ENCODE measurements at places on chromosomes 2 and 18. TPM values are rescaled to one million over a fixed set of nuclear protein-coding genes. Genes with fewer than 3 reads are reported as not detected.

CPO gene
- total RNA-seq = 0.89 TPM

SLC5A7 gene
- not detected for total RNA-seq

FNDC4 gene
- total RNA-seq = 4.7 TPM

DNA sequence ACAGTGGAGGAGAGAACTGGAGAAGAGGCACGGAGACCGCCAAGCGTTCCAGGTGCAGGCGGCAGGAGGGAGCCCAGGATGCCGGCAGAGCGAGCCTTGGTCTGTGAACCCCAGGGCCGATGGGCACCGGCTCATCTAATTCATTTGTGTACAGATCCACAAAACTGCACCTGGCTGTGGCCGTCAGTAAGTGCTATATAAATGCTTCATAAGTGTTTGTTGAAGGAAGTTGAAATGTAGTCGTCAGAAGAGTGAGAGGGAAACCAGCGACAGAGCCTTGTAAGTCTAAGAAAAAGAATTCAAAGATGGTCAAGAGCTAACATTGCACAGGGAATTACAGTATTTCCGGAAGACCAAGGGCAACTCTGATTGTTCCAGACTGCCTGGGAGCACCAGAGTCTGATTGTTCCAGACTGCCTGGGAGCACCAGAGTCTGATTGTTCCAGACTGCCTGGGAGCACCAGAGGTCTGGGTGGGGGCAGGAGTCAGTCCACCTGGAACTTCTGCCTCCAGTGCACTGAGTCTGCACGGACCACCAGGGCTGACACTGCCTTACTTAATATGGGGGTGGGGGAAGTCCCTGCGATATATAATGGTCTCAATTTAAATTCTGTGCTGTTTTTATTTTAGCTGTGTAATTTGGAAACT is 112.3 kb downstream of the BCL2 start:
- no peak overlapping the region for H3K4me3 ChIP-seq
- H3K27ac ChIP-seq = no peak overlapping the region
- H3K27me3 ChIP-seq = no peaks in the 10 kb centered on the region
- H3K36me3 ChIP-seq = no peaks in the 10 kb centered on the region
- DNase-seq = no peak

GRCh38 chr18:58900015-58900649 is 35.5 kb downstream of the ZNF532 start:
- H3K27me3 ChIP-seq = no peaks in the 10 kb centered on the region
- DNase-seq = no peak
- peaks cover 22% of the 10 kb centered on the region for H3K36me3 ChIP-seq
- H3K4me3 ChIP-seq = no peak overlapping the region
- H3K4me1 ChIP-seq = peaks cover 8% of the 10 kb centered on the region

DNA sequence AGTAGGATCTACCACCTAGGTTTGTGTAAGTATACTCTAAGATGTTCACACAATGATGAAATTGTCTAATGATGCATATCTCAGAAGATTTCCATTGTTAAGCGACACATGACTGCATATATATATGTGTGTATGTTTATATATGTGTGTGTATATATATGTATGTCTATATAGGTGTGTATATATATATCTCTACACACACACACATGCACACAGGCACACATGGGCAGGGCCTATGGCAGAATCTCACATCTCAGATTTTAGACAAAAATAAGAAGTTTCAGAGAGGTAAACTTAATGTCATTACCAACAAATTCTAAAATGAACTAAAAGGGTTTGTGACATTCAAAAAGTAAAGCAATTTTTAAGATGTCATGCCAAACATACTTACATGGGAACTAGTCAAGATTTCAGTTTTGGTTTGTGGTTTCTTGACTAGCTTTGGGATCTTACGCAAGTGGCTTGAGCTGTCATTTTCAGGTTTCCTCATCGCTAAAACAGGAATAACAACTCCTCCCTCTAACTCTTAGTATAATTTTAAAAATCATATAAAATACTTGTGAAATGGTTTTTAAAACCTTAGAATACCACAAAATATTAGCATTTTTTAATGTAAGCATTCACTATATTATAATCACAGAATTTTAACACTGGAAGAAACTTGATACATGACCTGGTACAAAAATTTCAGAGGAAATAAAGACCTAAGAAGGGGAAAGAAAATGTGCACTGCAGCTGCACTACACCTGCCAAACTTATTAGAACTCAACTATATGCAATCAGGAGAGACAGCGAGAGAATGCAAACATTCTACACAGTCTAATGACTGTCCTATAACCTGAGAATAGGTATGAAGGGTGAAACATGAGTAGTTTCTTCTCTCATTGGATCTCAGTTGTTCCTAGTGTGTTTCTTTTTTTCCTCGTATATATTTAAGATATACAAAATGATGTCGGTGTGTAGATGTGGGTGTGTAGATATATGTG is 75.7 kb downstream of the TTC21B start:
- H3K4me1 ChIP-seq = no peaks in the 10 kb centered on the region
- H3K4me3 ChIP-seq = no peak overlapping the region
- peaks cover 41% of the 10 kb centered on the region for H3K36me3 ChIP-seq
- no peak for DNase-seq
- no peaks in the 10 kb centered on the region for H3K27me3 ChIP-seq
- no peak overlapping the region for H3K27ac ChIP-seq

GRCh38 chr18:5969355-5969988 is 74.2 kb upstream of the TMEM200C start:
- no peak for DNase-seq
- H3K36me3 ChIP-seq = no peaks in the 10 kb centered on the region
- no peak overlapping the region for H3K4me3 ChIP-seq
- H3K27me3 ChIP-seq = no peaks in the 10 kb centered on the region
- no peak overlapping the region for H3K27ac ChIP-seq

SERPINB11 gene
- total RNA-seq = not detected

DSC3 gene
- total RNA-seq = 497 TPM

GRCh38 chr2:139099721-139100120 is 319.5 kb upstream of the NXPH2 start:
- DNase-seq = no peak
- H3K4me3 ChIP-seq = no peak overlapping the region
- H3K27ac ChIP-seq = no peak overlapping the region
- H3K36me3 ChIP-seq = no peaks in the 10 kb centered on the region

- no peaks in the 10 kb centered on the region for H3K4me1 ChIP-seq
- no peak overlapping the region for H3K27ac ChIP-seq
- H3K36me3 ChIP-seq = peaks cover 22% of the 10 kb centered on the region
- no peak for DNase-seq
- no peak overlapping the region for H3K4me3 ChIP-seq
Measured at GRCh38 chr2:177465400-177466138, 73.0 kb downstream of the AGPS start.

REEP1 gene
- total RNA-seq = 2.7 TPM

PRKAG3 gene
- total RNA-seq = not detected

- H3K36me3 ChIP-seq = no peaks in the 10 kb centered on the region
- DNase-seq = no peak
- peak overlapping the region; percentile 34 for H3K4me3 ChIP-seq
- H3K27ac ChIP-seq = no peak overlapping the region
Measured at GRCh38 chr2:44768438-44769236, 172.9 kb upstream of the SIX3 start.

GPR39 gene
- 1.4 TPM for total RNA-seq

CFC1B gene
- not detected for total RNA-seq

DNA sequence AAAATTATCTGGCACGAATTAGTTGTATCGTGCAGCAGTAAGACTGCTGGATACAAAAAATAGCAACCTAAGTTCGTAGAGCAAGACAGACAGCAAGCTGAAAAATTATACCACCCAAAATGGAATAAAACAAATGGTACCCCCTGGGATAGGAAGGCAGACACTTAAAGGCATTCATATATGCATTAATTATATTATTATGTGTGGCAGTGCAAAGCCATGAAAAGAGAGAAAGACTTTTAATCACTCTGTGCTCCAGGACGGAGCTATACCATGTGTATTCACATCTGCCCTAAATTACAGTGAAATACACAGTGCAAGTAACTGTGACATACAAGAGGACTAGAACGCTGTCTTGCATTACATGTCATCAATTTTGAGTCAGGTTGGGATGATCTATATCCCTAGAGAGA is 235.9 kb downstream of the GULP1 start:
- H3K27ac ChIP-seq = peak overlapping the region; percentile 33
- H3K4me3 ChIP-seq = no peak overlapping the region
- H3K27me3 ChIP-seq = no peaks in the 10 kb centered on the region
- DNase-seq = no peak
- H3K36me3 ChIP-seq = no peaks in the 10 kb centered on the region

All from suprapubic skin (tissue), 4 donors.